ENCODE measurements at places on chromosomes 5 and 9. TPM values are rescaled to one million over a fixed set of nuclear protein-coding genes. Genes with fewer than 3 reads are reported as not detected.

DNA sequence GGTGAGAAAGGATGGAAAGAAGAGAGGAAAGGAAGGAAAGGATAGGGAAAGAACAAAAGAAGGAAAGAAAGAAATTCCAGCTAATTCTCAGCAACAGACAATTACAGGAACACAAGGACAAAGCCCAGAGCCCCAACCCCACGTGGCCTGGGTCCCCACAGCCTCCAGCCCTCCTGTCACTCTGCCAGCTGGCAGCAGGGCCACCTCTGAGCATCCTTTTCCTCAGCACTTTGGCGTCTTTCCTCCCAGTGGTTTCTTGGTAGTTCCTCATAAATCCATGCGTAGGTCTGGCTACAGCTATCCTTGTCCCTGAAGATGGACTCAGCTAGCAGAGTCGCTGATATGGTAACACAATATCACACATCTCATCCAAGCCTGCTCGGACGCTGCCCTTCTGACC is 28.3 kb downstream of the ADAMTS2 start:
- no peak for DNase-seq

GRCh38 chr9:89365532-89365912 is 47.2 kb downstream of the SECISBP2 start:
- DNase-seq, result no peak

DNA sequence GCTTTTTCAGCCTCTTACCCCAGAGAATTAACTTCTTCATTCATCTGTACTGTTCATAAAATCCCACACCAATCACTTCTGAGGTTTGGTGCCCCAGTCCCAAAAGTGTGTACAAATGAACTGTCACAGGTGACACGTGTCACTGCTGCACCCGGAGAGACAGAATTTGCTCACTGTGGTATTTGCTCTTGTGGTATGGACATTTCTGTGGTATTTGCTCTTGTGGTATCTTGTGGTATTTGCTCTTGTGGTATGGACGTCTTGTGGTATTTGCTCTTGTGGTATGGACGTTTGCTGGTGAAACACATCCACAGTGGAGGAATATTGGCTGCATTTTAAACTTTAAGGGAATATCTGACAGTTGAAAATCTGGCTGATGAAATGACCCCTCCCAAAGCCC is 214.9 kb upstream of the DAP start:
- DNase-seq, result no peak

DNA sequence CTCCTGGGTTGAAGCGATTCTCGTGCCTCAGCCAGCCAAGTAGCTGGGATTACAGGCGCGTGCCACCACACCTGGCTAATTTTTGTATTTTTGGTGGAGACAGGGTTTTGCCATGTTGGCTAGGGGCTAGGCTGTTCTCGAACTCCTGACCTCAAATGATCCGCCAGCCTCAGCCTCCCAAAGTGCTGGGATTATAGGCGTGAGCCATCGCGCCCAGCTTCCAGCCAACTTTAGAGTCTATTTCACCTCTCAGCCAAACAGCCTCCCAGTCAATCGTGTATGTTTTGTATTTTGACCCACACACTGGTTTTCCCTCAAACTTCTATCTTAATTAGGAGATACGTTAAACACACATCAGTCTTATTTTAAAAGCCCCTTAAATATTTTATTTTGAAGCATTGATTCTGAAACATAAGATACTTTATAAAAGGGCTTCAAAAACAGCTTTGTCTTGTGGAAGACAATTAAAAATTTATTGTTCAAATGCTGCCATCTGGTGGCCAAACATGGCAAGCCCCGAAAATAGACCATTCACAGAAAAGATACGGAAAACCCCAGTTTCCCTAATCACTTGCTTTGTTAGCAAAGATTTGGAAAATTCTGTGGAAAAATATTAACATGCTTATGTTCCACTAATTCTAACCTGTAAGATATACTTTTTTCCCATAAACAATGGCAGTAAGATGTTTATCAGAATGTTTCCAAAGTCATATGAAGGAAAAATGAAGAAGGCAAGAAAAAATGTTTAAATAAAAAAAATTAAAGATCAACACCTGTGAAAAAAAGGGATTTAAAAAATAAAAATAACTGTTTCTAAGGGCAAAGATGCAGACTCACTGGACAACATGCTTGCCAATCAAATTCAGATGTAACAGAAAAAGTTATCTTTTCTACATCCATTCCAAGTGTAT is 33.1 kb downstream of the APTX start:
- DNase-seq, result peak; percentile 40

DNA sequence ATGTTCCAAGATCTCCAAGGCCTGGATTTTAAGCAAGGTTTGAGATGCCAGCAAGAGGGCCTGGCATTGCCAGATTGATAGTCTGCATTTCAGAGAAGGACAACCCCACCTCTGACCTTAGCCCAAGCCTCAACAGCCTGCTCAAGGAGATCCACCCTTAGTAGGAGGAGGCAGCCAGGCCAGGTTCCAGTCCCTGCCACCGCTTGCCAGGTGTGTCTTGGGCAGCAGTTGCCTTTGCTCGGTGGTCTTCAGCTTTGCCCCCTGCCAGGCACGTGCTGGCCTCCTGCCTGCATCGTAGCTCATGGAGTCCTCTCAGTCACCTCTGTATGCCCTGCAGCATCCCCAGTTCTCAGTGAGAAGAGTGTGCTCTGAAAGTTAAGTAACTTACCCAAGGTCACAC is 134.2 kb downstream of the KCNIP1 start:
- no peak for DNase-seq

DNA sequence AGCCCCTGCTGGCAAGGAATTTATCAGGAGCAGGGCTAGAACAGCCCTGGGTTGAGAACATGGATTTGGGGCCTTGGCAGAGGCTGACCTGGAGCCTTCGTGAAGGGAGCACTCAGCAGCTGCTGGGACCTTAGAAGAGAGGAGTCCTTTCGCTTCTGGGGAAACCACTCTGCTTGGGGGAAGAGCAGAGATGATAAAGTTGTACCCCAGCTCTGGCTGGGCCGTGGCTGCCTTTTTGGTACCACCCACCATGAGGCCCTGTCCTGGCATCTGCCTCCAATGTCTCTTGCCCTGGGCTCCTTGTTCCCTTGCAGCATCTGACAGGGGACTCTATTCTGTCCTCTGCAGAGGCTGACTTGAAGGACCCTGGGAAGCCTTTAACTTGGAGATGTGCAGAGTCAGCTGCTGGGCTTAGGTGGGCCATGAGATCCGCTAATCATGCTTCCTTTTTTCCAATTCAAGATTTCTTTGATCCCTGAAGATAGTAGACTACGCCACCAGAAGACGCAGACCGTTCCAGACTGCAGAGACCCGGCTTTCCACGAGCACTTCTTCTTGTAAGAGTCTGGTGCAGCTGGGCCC is 20.2 kb downstream of the RGS3 start:
- DNase-seq, result no peak

The FAT2 gene
- total RNA-seq, result 34.2 TPM

The PHF19 gene
- 7.6 TPM for total RNA-seq

The RAB3C gene
- not detected for total RNA-seq

All from bronchial epithelial cell (primary cell).